ENCODE measurements at places on chromosomes 2 and 18. TPM values are rescaled to one million over a fixed set of nuclear protein-coding genes. Genes with fewer than 3 reads are reported as not detected.

Gene AP1S3
- 3.9 TPM for polyA plus RNA-seq

Gene PECR
- polyA plus RNA-seq: 24.4 TPM

Gene METTL8
- polyA plus RNA-seq: 16.6 TPM

Gene COL6A3
- 0.56 TPM for polyA plus RNA-seq

Gene ZNF892
- 0.39 TPM for polyA plus RNA-seq

Gene TLX2
- polyA plus RNA-seq: not detected

DNA sequence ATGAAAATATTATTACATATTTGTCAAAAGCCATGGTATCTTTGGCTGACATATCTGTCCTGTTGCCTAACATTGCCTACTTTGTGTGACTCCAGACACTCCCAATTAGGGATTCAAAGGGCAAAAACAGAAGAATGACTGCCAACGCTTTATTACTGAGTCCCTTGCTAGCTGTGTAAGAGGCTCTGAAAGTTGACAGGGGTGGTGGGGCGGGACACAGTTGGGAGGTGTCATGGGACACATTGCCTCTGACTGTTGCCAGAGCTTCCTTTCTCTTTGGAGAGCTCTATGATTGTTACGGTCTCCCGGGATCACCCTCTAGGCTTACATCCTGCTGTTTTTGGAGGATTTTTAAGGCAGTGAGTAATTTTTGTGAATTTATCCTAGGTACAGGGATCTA is 249.6 kb upstream of the ACVR2A start:
- no peak for DNase-seq

DNA sequence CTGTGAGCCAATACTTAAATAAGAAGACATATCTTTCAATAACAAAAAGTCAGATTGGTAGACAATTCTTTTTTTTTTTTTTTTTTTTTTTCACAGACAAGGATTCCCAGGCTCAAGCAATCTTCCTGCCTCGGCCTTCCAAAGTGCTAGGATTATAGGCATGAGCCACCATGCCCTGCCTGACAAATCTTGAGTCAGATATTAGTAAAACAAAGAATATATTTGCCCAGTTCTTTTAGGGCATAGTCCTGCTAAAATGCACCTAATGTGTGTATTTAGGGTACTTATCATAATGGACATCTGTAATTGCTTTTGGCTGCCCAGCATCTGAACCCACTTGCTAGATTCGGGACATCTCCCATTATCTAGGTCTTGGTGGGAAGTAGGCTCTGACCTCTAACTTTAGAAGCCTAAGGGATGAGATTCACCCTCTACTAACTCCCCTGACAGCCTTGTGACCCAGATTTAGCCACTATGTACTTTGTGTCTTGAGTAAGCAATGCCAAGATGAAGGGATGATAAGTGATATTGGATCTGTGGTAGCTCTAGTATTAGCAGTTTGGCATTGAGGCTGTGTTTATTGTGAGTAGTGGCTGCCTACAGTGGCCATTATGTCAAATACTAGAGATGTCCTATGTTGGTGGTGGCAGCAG is 18.5 kb upstream of the PSME4 start:
- no peak for DNase-seq

- DNase-seq: no peak
These were observed 230.5 kb upstream of the THSD7B start for GRCh38 chr2:136534811-136535210.

GRCh38 chr2:116491292-116491691 is 1323.2 kb upstream of the DDX18 start:
- no peak for DNase-seq

DNA sequence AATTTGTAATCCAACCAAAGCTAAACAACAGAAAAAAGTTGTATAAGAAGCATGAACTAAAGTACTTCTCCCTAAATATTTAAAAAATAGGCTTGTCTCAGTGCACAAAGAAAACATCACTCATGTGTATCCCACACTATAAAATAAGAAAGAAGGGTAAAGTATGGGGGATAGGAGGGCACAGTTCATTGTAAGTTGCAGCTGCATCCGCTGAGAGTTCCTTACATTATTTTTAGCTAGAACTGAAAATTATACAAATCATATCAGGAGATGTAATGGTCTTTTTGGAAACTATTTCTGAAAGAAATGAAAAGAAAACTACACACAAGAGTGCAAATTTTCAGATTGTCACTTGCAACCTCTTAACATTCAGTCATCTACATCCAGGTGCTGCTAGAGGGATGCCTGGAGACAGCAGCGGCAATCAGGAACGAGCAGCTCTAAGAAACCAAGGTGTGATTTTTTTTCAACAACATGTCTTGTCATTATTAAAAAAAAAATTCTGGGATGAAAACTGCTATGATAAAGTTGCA is 273.6 kb downstream of the ASXL3 start:
- DNase-seq: no peak

DNA sequence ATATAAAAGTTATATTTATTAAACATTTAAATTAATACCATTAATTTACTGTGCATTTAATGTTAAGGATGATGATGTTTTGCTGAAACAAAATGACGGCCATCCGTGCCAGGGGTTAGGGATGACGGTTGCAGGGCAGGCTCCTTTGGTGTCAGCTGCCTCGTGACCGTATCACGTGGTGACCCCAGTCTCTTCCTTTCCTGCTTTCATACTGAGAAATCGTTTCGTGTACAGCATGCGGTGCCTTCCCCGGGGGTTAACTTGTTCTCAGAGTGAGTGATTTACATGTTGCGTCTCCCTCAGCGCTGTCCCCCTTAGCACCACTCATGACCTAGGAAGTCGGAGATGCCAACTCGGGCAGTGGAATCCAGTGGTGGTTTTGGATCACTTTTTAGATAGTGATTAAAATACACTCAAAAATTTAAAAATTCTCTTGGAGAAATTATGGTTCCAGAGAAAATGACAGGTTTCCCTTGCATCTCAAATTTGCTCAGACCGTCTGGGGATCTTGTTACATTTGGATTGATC is 290.8 kb downstream of the GBX2 start:
- DNase-seq: no peak

DNA sequence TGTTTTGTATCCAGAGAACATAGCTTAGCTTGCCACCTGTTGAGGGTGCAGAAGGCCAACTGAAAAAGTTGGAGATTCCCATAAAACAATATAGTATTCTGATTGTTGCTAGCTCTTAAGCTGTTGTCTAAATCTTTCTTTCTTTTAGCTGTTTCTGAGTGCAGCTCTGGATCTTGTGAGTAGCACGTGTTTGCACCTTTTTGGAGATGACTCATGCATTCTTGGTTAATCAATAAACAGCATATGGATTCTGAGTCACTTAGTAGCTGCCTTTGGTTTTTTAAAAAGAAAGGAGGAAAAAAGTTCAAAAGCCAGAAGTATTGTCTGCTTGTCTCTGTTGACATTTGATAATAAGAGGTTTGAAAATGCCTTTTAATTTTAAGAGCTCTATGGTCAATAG is 483.0 kb upstream of the FSIP2 start:
- no peak for DNase-seq

- no peak for DNase-seq
These were observed 450.9 kb upstream of the MYT1L start for GRCh38 chr2:2782007-2782406.

GRCh38 chr2:174001107-174001506 is 35.9 kb upstream of the SP3 start:
- DNase-seq: no peak

- peak; percentile 28 for DNase-seq
These were observed 250.5 kb downstream of the HDAC4 start for GRCh38 chr2:239150125-239151011.

GRCh38 chr2:13537771-13538349 is 821.1 kb downstream of the TRIB2 start:
- DNase-seq: no peak
